ENCODE measurements at places on chromosomes 16 and 17.

DNA sequence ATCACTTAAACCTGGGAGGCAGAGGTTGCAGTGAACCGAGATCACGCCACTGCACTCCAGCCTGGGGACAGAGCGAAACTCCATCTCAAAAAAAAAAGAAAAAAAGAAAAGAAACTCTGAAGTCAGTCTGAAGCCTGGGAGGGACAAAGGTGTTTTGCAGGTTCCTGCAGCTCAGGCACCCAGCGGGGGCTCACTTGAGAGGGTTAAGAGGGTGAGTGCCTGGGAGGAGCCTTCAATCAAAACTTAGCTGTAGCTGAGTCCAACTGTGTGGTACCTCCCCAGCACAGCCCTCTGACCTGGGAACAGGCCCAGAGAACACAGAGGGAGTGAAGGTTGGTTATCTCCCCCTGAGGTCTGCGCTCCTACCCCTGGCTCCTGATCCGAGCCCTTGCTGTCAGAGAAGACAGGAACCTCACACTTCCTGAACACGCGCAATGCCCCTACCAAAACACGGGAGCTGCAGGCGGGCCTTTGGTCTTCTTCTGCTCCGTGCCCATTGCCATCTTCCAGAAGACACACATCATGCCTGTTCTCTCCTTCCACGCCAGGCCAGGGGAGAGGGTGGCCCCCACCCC is 20.4 kb upstream of the ZC3H18 start:
- DNase-seq = no peak

DNA sequence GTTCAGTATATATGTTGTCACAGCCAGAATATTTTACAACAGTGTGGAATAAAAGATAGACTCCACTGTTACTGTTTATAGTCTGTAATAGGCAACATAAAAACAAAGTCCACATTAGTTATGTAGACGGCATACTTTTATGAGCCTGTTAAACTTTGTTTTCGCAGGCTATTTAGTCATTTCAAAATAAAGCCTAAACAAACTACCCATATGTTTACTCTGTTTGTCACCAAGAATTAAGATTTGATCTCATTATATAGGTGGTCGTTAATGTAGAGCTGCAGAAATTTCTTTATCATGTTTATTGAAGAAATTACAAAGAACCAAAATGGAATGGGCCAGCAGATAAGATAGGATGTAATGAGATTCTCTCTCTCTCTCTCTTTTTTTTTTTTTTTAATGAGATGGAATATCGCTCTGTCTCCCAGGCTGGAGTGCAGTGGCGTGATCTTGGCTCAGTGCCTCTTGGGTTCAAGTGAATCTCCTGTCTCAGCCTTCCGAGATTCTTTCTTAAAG is 943.8 kb upstream of the SOX9 start:
- DNase-seq = no peak

- DNase-seq = no peak
These were observed 2.0 kb downstream of the CDH3 start for GRCh38 chr16:68646953-68647659.

- peak; percentile 81 for DNase-seq
These were observed 3.3 kb downstream of the CDK5R1 start for GRCh38 chr17:32490101-32490482.

- DNase-seq = peak; percentile 77
These were observed 57.8 kb downstream of the ENGASE start for GRCh38 chr17:79132271-79133064.

DNA sequence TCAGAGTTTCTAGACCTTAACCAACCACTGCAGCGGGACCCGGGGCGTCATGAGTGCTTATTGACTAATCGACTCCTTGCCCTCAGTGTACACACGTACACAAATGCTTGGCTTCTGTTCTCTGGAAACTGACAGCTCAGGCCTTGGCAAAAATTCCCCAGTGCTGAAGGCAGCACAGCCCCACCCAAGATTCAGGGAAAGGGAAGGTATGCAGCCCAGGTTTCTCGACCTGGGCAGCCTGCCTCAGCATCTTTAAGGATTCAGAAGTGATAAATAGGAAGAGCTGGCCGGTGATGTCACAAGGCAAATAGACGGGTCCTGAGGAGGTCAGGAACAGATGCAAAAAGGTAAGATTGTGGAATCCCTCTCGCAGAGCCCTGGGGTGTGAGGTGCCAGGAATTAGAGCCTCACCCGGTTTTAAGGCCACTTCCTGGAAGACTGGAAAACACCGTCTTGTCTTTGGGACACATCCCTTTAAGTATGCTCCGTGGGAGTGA is 9.0 kb upstream of the CDH3 start:
- DNase-seq = no peak

DNA sequence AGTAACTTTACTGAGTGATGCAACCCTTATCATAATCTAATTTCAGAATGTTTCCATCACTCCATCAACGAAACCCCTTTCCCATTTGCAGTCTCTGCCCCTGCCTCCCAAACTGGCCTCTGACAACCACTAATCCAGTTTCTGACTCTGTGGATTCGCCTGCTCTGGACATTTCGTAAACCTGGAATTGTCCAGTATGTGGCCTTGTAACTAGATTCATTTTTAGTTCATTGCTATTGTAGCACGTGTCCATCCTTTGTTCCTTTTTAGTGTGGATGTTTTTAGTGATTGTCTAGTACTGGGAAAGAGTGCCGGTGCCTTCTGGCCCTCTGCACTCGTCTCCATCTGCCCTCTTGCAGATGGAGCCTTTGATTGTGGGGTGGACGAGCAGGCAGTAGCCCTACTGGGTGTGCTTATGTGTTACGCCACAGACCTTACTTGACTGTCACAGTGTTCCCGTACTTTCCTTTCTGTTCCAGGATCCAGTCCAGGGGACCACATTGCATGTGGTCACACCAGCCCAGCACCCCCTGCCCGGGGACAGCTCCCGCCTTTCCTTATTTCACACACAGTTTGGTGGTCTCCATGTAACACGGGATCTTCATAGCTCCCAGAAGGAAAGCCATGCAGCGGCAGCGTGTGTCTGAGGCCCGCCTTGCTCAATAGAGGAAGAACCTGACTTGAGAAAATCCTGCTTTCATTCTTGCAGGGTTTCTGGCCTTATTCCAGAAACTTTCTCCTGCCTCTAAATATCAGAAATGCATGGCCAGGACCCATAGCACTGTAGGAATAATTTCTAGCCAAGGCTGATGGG is 8.8 kb downstream of the KIAA0513 start:
- no peak for DNase-seq

GRCh38 chr17:75590314-75590761 is 2.7 kb downstream of the MYO15B start:
- no peak for DNase-seq

- DNase-seq = no peak
These were observed 4.8 kb upstream of the C1QL1 start for GRCh38 chr17:44972953-44973352.

- DNase-seq = no peak
These were observed 84.3 kb downstream of the TMEM132E start for GRCh38 chr17:34663714-34664113.

DNA sequence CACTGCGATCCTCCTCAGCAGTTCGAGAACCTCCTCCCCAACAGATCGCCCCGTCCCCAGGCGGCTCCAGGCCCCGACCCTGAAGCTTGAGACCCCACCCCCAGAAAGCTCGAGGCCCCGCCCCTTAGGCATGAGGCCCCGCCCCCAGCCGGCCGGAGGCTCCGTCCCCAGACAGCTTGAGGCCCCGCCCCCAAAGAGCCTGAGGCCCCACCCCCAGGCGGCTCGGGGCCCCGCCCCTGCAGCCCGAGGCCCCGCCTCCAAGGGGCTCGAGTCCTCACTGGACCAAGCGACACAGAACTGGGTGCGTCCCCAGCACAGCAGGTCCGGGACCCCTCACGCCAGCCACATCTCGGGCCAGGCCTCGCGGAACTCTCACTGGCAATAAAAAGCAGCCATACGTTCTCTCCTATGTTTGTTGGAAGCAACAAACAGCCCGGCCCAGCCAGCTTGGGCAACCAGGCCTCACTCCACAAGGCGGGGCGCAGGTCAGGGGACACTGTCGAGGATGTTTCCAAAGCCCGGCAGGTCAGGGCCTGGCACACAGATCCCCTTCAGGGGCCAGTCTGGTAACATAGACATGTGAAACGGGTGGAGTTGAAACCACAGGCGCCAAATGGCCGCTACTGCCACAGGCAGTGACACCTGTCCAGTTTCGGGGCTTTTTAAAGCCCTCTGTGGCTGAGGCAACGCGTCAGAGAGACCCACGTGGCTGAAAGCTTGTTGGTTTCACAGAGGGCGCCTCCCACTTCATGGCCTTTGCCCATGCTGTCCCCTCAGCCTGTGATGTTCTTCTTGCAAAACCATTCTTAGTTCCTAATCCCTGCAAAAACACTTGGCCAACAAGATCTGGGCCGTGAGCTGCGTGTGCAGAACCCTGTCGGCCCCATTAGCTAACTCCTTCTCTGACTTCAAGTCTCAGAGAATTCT is 224.2 kb downstream of the PARN start:
- no peak for DNase-seq

GRCh38 chr16:74030000-74030706 is 266.5 kb upstream of the PSMD7 start:
- DNase-seq = no peak

DNA sequence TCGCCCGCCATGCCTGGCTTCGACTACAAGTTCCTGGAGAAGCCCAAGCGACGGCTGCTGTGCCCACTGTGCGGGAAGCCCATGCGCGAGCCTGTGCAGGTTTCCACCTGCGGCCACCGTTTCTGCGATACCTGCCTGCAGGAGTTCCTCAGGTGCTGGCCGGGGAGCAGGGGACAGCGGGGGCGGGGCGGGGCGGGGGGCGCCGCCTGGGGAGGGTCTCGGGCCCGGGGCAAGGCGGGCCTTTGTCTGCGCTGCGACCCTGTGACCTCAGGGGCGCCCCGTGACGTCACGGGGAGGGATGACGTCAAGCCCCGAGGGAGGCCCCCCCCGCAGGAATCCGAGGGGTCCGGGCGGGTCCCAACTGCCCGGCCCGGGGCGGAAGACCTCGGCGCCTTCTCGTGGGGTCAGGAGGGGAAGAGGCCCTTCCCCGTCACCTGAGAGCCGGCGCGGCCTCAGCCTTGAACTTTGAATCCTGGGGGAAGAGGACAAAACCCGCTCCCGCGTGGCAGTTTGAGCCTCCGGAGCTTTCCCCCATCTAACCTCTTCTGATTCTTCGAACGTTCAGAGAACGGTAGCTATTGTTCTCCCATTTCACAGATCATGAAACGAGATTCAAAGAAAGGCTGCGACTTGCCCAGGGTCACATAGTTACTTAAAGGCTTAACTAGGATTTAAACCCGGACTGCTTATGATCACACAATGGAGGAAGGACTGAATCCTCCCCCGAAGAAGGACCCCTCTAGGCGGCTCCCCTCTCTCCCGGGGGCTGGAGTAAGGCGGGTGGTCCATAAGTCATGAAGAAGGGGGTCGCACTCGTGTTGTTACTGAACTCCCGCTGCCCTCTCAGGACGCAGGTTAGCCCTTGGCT is 527 bp downstream of the TRAF4 start:
- DNase-seq = no peak

DNA sequence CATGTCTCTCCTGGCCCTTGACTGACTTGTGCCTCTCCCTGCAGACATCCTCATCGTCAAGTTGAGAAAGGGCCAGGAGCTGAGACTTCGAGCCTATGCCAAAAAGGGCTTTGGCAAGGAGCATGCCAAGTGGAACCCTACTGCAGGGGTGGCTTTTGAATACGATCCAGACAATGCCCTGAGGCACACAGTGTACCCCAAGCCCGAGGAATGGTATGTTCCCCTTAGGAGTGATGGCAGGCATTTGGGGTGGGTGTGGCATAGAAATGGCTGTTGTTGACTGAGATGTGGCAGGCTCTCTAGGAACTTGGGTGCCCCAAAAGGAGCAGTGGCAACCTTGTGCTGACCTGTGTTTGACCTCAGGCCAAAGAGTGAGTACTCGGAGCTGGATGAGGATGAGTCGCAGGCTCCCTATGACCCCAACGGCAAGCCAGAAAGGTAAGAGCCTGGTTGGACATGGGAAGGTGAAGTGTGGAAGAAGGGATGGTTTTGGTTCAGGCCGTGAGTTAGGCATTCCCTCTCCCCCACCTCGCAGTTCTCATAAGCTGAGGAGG is 7.5 kb downstream of the POLR2C start:
- DNase-seq = no peak

- DNase-seq = no peak
These were observed 60.0 kb downstream of the ABCC1 start for GRCh38 chr16:16009401-16009800.

DNA sequence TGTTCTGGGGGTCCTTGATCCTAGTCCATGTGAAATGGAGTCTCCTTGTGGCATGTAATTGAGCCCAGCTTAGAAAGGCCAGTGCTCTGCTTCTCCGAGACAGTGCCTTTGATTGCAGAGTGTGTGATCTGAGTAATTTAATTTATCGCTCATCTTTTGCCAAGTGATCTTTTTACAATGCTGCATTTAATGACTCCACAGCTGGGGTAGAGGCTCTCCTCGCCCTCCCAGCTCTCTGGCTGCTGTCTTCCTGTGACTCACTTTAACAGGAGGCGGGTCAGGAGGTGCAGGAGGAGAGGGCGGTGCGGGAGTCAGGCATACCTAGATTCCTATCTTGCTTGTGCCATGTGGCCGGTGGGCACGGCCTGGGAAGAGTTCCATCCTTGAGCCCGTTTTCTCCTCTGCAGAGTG is 113.4 kb upstream of the FOXF1 start:
- no peak for DNase-seq

DNA sequence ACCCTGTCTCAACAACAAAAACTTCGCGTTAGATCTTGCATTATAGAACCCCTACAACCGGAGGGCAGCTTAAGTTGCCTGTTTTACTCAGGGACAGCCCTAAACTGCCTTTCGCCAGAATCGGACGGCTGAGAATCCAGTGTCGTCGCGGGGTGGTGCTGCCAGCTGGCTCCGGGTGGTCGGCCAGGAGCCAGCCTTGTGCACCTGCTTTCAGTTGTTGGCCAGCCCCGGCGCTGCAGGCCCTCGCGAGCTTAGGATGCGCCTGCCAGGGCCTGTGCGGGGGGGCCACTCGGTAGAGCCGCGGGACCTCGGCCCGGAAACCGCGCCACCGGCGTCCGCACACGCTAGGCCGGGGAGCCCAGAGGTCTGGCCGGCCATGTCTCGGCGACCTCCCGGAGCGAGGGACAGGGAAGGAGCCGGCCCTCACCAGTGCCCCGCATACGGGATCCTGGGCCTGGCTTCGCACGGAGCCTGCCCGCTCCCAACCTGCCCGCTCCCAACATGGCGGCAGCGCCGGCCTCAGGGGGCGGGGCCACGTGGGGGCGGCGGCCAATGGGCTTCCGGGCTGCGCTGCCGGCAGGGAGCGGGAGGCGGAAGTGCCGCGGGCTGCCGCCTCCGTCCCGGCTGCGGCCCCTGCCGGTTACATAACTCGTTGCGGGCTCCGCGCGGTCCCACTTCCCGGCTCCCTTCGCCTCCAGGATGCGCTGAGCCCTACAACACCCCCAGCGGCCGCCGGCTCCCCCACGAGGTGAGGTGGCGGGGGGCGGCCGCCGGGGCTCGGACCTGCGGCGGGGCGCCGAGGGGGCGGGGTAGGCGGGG is 14.2 kb downstream of the NAA60 start:
- DNase-seq = peak; percentile 96

- DNase-seq = peak; percentile 66
These were observed 33.8 kb upstream of the KPNB1 start for GRCh38 chr17:47615766-47616424.
